ENCODE measurements at places on chromosomes 12 and 14. TPM values are rescaled to one million over a fixed set of nuclear protein-coding genes. Genes with fewer than 3 reads are reported as not detected.

DNA sequence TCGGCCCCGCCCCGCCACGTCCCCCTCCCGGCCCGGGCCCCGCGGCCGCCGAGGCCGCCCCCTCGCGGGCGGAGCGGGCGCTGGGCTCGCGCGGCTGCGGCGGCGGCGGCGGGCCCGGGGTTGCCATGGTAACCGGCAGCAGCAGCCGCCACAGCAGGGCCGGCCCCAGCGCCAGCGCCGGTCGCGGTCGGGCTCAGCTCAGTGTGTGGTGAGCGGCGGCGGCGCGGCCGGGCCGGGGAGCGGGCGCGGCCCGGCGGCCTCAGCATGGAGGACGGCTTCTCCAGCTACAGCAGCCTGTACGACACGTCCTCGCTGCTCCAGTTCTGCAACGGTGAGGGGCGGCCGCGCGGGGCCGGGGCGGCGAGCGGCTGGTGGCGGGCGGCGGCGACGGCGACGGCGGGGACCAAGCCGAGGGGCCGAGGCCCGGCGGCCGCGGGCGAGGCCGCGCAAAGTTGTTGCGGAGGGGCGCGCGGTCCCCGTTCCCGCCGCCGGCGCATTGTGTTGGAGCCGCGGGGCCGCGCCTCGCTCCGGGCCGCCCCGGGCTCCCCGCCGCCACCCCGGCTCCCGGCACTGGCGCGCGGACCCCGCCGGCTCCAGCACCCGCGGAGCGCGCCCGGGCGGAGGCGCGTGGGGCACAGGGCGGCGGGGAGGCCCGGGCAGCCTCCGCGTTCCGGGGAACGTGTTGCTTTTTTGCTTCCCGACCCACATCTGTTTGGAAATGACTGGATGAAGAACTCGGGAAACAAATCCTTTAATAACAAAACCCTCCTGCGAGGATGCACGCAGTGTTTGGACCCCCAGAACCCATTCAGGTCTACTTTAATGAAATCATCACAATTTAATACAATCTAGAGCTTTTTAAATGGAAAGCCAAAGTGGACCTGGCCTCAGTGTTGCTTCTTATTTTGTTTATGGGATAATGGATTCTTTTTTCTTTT lies at the start of gene EML1:
EML1 (plus strand) TSS at position 201 of the 938 bp plus-strand sequence; CDS start at position 265, 64 bp downstream.
- no peaks in the 10 kb centered on the region for H3K27me3 ChIP-seq
- peak; percentile 87 for DNase-seq
- peak within 1 kb of the TSS; percentile 54 for H3K27ac ChIP-seq
- H3K4me3 ChIP-seq: peak within 1 kb of the TSS; percentile 40
- H3K4me1 ChIP-seq: no peaks in the 10 kb centered on the region

DNA sequence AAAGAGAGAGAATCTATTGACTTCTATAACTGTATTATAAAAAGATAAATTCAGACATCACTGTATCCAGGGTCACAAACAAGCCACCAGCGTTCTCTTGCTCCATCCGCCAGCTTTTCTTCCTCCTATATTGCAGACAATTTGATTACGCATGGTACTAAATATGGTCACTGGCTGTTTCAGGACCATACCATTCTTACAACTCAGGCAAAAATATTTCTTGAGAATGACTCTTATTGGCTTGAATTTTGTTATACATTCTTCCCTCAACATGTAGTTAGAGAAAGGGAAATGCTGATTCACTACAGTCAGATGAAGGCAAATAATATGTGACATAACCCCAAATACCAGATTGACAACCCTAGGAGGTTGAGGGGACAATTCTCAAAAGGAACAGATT lies 101.3 kb downstream of the SLC6A15 start:
- H3K4me1 ChIP-seq: no peaks in the 10 kb centered on the region
- H3K27ac ChIP-seq: no peak overlapping the region
- H3K36me3 ChIP-seq: no peaks in the 10 kb centered on the region

DNA sequence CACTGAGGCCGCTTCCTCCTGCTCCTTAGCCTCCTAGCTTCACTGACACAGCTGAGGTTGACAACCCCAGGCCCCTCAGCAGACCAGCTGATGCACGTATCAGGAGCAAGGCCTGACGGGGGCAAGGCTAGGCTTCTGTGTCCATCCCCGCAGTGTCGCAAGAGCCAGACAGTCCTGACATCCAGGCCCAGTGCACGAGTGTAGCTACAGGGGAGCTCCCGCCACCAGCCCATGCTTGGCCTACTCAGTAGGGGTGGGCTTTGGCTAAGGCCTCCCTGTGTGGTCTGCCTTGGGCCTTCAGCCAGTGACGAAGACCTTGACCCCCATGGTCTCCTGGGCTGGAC lies 179.1 kb downstream of the DPF3 start:
- no peak overlapping the region for H3K4me3 ChIP-seq
- no peaks in the 10 kb centered on the region for H3K27me3 ChIP-seq
- no peaks in the 10 kb centered on the region for H3K4me1 ChIP-seq
- no peak overlapping the region for H3K27ac ChIP-seq

- H3K27ac ChIP-seq: no peak overlapping the region
- H3K36me3 ChIP-seq: no peaks in the 10 kb centered on the region
- no peaks in the 10 kb centered on the region for H3K4me1 ChIP-seq
- DNase-seq: no peak
- H3K4me3 ChIP-seq: no peak overlapping the region
- H3K27me3 ChIP-seq: no peaks in the 10 kb centered on the region
Observed at GRCh38 chr14:32428875-32429274, 99.8 kb downstream of the AKAP6 start.

- H3K27ac ChIP-seq: no peak overlapping the region
- H3K4me3 ChIP-seq: no peak overlapping the region
- no peaks in the 10 kb centered on the region for H3K4me1 ChIP-seq
- H3K36me3 ChIP-seq: no peaks in the 10 kb centered on the region
Observed at GRCh38 chr12:45223868-45224267, 8.0 kb downstream of the ANO6 start.

- H3K27me3 ChIP-seq: no peaks in the 10 kb centered on the region
- H3K4me3 ChIP-seq: no peak overlapping the region
- no peaks in the 10 kb centered on the region for H3K4me1 ChIP-seq
- H3K27ac ChIP-seq: no peak overlapping the region
- H3K36me3 ChIP-seq: no peaks in the 10 kb centered on the region
Observed at GRCh38 chr14:99157676-99158075, 114.3 kb downstream of the BCL11B start.

- H3K36me3 ChIP-seq: no peaks in the 10 kb centered on the region
- H3K27ac ChIP-seq: no peak overlapping the region
- no peaks in the 10 kb centered on the region for H3K27me3 ChIP-seq
- H3K4me3 ChIP-seq: no peak overlapping the region
- no peak for DNase-seq
- H3K4me1 ChIP-seq: no peaks in the 10 kb centered on the region
Observed at GRCh38 chr12:126040307-126040706, 975.1 kb downstream of the AACS start.

ASCL1 gene
- total RNA-seq: 1.6 TPM

PPFIA2 gene
- 1.2 TPM for total RNA-seq
